ENCODE measurements at places on chromosomes 7 and 10.

GRCh38 chr7:91299952-91300775, 35.9 kb downstream of the FZD1 start:
- no peak for DNase-seq

- peak; percentile 17 for DNase-seq
These were observed 10.8 kb downstream of the NEURL1 start for GRCh38 chr10:103504181-103504783.

- DNase-seq: no peak
These were observed 175.6 kb downstream of the ELFN1 start for GRCh38 chr7:1845536-1846311.

GRCh38 chr7:137895301-137896221, 48.8 kb upstream of the DGKI start:
- no peak for DNase-seq

- no peak for DNase-seq
These were observed 92.2 kb upstream of the DKK1 start for GRCh38 chr10:52221923-52222322.

DNA sequence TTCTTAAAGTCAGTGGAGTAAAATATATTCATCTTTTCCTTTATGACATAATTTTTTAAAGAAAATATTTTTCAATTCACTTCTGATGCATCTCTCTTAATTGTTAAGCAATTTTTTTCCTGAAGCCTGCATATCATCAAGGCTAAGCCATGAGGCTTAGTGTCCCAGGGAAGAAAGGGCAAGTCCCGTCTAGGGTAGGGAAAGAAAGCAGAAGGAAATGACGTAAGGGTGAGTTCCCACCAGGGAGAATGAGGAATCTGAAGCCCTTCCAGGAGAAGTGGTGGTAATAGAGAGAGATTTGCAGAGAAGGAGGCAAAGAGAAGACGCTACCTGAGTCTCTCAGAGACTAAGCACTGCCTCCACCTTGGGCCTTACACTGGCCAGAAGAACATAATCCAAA, 96.8 kb upstream of the NFE2L3 start:
- no peak for DNase-seq

GRCh38 chr7:26449175-26450165, 157.8 kb downstream of the SNX10 start:
- DNase-seq: no peak

GRCh38 chr10:80443531-80443974, 10.6 kb upstream of the TSPAN14 start:
- no peak for DNase-seq

DNA sequence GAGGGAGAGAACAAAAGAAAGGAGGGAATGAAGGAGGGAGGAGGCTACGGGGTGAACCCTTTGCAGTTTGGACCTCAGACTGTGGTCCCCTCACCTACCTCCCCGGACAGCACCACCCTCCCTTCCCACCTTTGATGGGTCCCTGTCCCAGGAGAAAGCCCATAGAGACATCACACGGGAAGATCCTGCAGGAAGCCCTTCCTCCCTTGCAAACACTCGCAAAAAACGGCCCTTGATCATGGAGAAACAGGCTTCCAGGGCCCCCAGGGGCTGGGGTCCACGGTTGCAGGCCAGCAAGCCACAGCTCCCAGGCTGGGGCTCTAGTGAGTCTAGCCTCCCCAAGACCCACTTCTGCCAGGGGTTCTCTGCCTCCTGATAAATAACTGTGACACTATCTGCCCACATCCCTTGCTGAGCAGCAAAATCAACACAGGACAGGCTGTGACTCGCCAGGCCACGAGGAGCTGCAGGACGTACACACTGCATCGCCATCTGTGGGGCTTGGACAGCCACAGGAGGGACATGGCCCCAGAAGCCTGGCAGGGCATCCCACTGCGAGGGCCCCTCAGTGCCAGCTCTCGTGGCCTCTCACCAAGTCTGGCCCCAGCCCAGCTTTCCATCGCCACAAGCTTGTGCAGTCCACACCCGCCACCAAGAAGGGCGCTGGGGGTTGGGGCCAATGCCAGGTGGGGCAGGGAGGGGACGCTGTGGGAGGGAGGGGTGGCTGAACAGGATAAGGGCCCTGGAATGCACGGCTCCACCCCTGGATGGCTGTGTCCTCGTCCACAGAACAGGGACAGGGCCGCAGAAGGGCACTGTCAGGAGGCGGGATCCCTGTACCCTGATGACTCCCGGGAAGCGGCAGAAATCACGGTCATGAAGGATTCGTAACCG, 34.2 kb downstream of the PDGFA start:
- DNase-seq: no peak

DNA sequence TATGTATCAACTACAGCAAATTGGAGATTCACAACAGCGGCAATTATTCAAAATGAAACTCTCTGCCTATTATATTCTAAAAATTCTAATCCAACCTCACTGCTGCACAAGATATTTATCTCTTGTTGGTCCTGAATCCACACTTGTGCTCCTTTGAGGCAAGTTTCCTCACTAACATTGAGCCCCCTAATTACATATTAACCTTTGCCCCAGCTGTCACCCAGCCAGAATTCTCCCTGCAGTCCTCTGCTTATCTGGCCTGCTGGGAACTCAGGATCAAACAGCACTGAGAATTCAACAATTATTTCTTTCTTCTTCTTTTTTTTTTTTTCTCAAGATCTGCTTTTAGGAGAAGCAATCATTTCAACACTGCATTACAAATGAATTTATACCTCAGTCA, 21.5 kb upstream of the PLAC9 start:
- DNase-seq: no peak

- DNase-seq: no peak
These were observed 718.8 kb downstream of the MAGI2 start for GRCh38 chr7:78734626-78735025.

- no peak for DNase-seq
These were observed 1.7 kb upstream of the ST8SIA6 start for GRCh38 chr10:17456032-17456548.

GRCh38 chr7:46844486-46844885, 737.4 kb downstream of the TNS3 start:
- DNase-seq: no peak

GRCh38 chr7:50792342-50793119, 9.8 kb upstream of the GRB10 start:
- no peak for DNase-seq

GRCh38 chr10:132407846-132408278, 10.9 kb downstream of the PWWP2B start:
- no peak for DNase-seq

DNA sequence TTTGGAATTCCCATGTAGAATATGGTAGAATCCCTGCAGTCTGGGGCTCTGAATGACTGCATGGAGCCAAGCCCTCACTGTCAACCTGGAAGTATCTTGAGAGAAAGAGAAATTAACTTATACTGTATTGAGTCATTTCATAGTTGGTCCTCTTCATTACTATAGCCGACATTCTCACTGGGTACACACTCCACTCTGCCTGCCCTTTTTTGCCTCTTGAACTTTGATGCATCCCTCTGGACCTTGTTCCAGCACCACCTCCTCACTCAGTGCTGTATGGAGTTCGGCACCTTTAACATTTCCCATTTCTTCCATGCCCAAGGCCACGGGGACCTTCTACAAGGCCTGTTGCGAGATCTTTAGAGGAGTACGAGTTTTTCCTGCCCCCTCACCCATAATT, 4.6 kb upstream of the ARHGAP22 start:
- no peak for DNase-seq

GRCh38 chr10:95544783-95545500, 16.2 kb downstream of the SORBS1 start:
- DNase-seq: no peak

GRCh38 chr7:140917258-140917657, 7.5 kb downstream of the BRAF start:
- DNase-seq: no peak

DNA sequence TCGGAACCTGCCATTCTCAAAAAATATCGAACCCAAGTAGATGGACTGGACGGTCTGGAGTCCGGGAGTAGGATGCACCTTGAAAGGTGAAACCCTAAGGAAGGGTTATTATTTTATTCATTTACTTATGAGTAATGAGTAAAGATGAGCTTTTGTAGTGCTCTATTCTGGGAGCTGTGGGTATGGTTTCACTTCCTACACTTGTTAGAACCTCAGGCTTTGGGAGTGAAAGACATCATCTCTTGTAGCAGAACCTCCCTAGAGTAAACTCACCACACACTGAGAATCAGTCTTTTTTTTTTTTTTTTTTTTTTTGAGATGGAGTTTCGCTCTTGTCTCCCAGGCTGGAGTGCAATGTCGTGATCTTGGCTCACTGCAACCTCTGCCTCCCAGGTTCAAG, 389.4 kb upstream of the AUTS2 start:
- DNase-seq: no peak

GRCh38 chr7:148436571-148436970, 154.0 kb upstream of the C7orf33 start:
- DNase-seq: no peak

- DNase-seq: no peak
These were observed 17.3 kb downstream of the SLC25A13 start for GRCh38 chr7:96304573-96304972.
